ENCODE measurements at places on chromosomes 7 and 10.

DNA sequence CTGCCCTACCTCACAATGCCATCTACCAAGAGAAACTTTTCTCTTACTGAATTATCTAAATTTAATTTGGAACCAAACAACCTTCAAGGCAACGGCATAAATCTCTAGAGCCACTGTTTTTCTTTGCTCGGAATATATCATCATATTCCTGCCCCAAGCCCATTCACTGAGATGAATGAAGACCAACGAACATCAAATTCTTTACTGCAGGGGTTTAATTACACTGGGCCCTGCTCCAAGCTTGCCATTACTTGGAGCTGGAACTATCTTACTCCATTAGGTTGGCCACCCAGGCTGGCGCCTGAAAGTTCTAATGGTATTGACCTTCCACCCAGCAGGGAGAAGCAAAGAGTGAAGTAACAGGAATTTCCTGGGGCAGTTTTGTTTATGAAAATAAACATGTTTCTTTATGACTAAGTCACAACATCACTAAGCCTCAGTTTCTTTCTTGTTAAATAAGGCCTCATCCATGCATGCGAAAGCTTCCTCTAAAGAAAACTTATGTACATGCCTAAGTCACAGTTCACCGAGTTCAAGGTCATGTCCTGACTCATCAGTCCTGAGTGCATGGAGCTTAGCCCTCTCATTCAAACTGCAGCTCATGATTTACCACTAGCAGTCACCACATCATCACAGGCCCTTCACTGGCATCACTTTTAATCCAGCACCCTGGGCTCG, 42.1 kb upstream of the ANAPC16 start:
- H3K4me3 ChIP-seq: no peak overlapping the region
- no peak for DNase-seq
- peak overlapping the region; percentile 49 for H3K27ac ChIP-seq
- H3K4me1 ChIP-seq: peaks cover 15% of the 10 kb centered on the region

GRCh38 chr7:77434570-77435275, 18.6 kb upstream of the GSAP start:
- H3K4me3 ChIP-seq: no peak overlapping the region
- no peak overlapping the region for H3K27ac ChIP-seq
- H3K36me3 ChIP-seq: no peaks in the 10 kb centered on the region
- H3K4me1 ChIP-seq: peaks cover 3% of the 10 kb centered on the region
- no peaks in the 10 kb centered on the region for H3K27me3 ChIP-seq
- DNase-seq: no peak

- H3K4me3 ChIP-seq: peak overlapping the region; percentile 87
- peaks cover 2% of the 10 kb centered on the region for H3K36me3 ChIP-seq
- peaks cover 19% of the 10 kb centered on the region for H3K4me1 ChIP-seq
- H3K27me3 ChIP-seq: no peaks in the 10 kb centered on the region
- no peak for DNase-seq
These were observed 281 bp upstream of the EXOC6 start for GRCh38 chr10:92848037-92848440.

DNA sequence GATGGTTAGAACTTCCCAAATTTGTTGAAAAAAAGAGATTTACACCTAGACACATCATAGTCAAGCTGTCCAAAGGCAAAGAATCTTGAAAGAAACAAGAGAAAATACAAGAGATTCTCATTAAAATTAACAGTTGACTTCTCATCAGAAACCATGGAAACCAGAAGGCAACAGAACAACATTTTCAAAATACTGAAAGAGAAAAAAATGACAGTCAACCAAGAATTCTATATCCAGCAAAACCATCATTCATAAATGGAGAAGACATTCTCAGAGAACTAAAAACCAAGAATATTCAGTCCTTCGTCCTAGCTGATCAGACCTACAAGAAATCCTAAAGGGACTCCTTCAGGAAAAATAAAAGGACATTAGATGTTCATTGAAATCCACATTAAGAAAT, 90.6 kb downstream of the ARHGAP22 start:
- peaks cover 4% of the 10 kb centered on the region for H3K36me3 ChIP-seq
- peaks cover 16% of the 10 kb centered on the region for H3K4me1 ChIP-seq
- no peak overlapping the region for H3K4me3 ChIP-seq
- no peak for DNase-seq
- H3K27ac ChIP-seq: no peak overlapping the region

DNA sequence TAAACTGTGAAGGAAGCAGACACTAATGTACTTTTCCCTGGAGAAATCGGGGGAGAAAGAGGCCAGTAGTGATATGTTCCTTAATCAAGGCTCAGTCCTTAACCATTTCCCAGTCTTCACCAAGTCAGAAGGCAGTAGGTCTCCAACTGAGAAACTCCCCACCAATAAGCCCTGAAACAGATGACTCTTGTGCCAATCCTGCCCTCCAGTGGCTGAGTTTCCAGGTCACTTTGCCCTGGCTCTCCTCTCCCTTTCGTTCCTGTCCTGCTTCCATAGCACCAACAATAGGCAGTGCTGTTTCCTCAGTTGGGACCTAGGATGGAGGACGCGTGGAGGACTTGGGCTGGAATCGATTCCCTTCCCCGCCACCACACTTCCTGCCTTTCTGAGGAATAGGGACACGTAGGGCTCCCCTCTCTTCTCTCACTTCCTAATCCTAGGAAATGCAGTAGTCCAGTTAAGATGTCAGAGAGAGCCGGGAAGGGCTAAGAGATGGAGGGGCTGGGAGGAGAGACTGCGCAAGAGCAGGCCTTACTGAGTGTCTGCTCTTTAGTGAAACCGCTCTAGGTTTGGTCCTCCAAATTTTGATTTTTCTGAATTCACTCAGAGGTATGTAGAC, 23.4 kb downstream of the ATOH7 start:
- no peaks in the 10 kb centered on the region for H3K4me1 ChIP-seq
- no peak overlapping the region for H3K4me3 ChIP-seq
- H3K27me3 ChIP-seq: peaks cover 7% of the 10 kb centered on the region
- H3K36me3 ChIP-seq: no peaks in the 10 kb centered on the region
- no peak for DNase-seq

GRCh38 chr10:79434821-79435251, 10.6 kb downstream of the ZCCHC24 start:
- no peak overlapping the region for H3K4me3 ChIP-seq
- peaks cover 3% of the 10 kb centered on the region for H3K4me1 ChIP-seq
- H3K27me3 ChIP-seq: peaks cover 7% of the 10 kb centered on the region
- no peak overlapping the region for H3K27ac ChIP-seq
- no peaks in the 10 kb centered on the region for H3K36me3 ChIP-seq

GRCh38 chr10:127132451-127132850, 63.9 kb downstream of the INSYN2A start:
- H3K4me3 ChIP-seq: no peak overlapping the region
- no peaks in the 10 kb centered on the region for H3K4me1 ChIP-seq
- H3K27me3 ChIP-seq: no peaks in the 10 kb centered on the region
- no peak overlapping the region for H3K27ac ChIP-seq
- no peaks in the 10 kb centered on the region for H3K36me3 ChIP-seq

DNA sequence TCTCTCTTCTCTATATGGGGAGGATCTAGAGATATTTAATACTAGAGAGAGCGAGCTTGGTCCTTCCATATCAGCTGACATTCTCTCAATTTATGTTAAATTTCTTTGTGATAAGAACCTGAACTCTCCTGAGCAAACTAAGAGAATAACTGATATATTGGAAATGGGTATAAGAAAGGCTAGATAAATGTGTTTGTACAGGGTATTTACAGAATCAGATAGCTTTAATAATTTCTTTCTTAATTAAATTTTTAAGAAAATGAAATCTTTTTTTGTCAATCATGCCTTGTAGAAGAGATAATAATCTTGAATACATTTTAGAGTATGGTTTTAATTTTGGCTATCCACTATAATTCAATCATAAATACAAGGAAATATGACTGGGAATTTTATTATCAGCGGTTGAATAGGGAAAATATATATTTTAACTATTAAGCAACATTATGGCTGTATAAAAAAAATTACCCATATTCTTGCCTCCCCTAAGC, 58.7 kb downstream of the ANKIB1 start:
- H3K27ac ChIP-seq: no peak overlapping the region
- H3K4me1 ChIP-seq: no peaks in the 10 kb centered on the region
- H3K36me3 ChIP-seq: peaks cover 15% of the 10 kb centered on the region
- no peak overlapping the region for H3K4me3 ChIP-seq
- H3K27me3 ChIP-seq: no peaks in the 10 kb centered on the region
- DNase-seq: no peak

- H3K27me3 ChIP-seq: no peaks in the 10 kb centered on the region
- no peak for DNase-seq
- H3K27ac ChIP-seq: peak overlapping the region; percentile 89
These were observed 8.3 kb downstream of the ZNF853 start for GRCh38 chr7:6623589-6624245.

GRCh38 chr10:4217187-4217586, 432.2 kb upstream of the KLF6 start:
- no peaks in the 10 kb centered on the region for H3K36me3 ChIP-seq
- H3K4me1 ChIP-seq: peaks cover 11% of the 10 kb centered on the region
- H3K4me3 ChIP-seq: no peak overlapping the region
- DNase-seq: no peak
- peaks cover 2% of the 10 kb centered on the region for H3K27me3 ChIP-seq

- H3K36me3 ChIP-seq: peaks cover 6% of the 10 kb centered on the region
- no peaks in the 10 kb centered on the region for H3K27me3 ChIP-seq
- DNase-seq: no peak
These were observed 4.8 kb downstream of the IDI1 start for GRCh38 chr10:1044146-1044545.

DNA sequence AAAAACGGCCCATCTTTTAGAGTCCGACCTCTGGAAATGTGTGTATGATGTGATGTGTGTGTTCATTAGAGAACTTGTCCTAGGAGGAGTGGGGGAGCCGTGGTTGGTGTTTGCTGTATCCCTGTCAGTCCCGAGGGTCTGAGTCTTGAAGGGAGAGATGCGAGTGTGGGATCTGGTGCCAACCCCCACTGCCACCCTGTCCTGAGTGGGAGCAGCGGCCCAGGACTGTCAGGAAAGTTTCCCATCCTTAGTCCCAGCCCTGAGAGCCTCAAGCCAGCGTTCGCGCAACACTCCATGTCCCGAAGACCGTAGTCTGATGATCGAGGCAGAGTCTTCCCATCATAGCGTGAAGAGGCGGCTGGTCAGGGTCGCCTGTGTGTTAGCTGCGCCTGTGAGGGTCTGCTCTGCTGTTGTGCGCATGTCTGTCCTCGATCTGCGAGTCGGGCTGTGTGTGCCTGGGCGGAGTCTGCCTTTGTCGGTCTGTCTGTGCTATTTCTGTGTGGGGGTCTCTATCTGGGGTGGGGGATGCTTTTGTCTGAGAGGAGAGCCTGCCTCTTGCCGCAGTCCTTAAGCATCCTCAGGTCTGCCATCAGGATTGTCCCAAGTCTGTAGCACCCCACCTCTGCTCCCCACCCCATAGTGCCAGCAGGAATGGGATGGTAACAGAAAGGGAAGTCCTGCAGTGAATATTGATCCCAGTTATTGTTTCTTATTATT, 514 bp upstream of the CHAT start:
- H3K36me3 ChIP-seq: peaks cover 2% of the 10 kb centered on the region
- H3K27me3 ChIP-seq: peaks cover 52% of the 10 kb centered on the region
- DNase-seq: no peak
- no peak overlapping the region for H3K27ac ChIP-seq

DNA sequence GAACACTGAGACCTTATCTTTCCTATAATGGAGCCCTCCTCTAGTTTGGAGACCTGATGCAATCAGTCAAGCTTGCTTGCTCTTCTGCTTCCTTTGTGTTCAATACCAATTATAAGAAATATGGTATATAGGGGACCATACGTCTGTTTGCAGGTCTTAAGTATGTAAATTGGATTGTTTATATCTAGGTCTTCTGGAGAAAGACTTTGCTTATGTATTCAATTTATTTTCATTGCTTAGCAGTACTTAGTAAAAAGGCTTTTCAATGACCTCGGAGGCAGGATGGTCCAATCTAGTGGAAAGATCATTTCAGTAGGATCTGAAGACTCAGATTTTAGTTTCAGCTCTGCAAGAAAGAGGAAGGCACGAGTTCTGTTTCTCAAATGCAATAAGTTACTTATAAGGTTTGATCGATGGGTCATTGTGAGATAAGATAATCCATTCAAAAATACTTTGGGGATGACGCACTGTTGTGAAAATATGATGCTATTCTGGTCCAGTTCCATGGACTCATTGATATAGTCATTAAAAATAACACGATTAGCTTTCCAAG, 571.6 kb downstream of the SH2D4B start:
- H3K4me1 ChIP-seq: no peaks in the 10 kb centered on the region
- no peaks in the 10 kb centered on the region for H3K27me3 ChIP-seq
- no peak for DNase-seq
- no peaks in the 10 kb centered on the region for H3K36me3 ChIP-seq

DNA sequence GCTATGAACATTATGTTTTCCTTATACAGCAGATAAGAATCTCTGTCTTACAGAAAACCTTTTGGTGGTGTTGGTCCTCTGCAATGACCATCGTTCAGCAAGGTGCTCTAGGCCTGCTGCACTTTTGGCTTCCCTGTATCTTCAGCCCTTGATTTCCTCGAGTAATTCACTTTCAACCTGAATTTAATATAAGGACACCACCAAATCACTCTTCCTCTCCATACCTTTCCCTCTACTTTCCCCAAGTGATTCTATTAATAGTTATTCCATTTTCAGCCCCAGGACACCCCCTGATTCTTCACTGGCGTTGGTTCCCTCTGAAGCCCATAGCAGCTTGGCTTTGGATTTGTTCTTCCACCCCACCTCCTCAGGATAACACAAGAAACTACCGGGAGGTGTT, 72.2 kb downstream of the EZH2 start:
- H3K27ac ChIP-seq: no peak overlapping the region
- H3K4me3 ChIP-seq: no peak overlapping the region
- H3K27me3 ChIP-seq: no peaks in the 10 kb centered on the region
- peaks cover 4% of the 10 kb centered on the region for H3K36me3 ChIP-seq

- H3K4me3 ChIP-seq: peak overlapping the region; percentile 2
- no peaks in the 10 kb centered on the region for H3K36me3 ChIP-seq
- H3K27me3 ChIP-seq: peaks cover 1% of the 10 kb centered on the region
- peak overlapping the region; percentile 68 for H3K27ac ChIP-seq
These were observed 16.1 kb upstream of the TAS2R40 start for GRCh38 chr7:143205560-143206293.

DNA sequence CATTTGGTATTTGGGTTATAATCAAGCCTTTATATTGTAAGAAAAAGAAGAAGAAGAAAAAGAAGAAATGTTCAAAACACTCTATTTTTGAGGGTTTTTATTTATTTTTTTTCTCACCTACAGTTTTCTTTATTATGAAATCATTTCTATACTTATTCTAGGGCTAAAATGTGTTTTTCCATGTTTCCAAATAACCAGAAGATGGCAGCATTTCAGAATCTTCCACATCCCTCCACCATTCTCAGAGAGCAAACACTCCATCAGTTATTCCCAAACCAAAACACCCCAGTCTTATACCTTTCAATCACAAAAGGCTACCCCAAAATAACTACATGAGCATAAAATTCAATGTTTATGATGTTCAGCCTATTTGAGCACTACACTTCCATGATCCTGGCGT, 38.7 kb upstream of the PPP1R17 start:
- no peak for DNase-seq
- H3K27ac ChIP-seq: no peak overlapping the region
- H3K4me1 ChIP-seq: no peaks in the 10 kb centered on the region
- no peaks in the 10 kb centered on the region for H3K36me3 ChIP-seq
